ENCODE measurements at places on chromosomes 16 and 17.

DNA sequence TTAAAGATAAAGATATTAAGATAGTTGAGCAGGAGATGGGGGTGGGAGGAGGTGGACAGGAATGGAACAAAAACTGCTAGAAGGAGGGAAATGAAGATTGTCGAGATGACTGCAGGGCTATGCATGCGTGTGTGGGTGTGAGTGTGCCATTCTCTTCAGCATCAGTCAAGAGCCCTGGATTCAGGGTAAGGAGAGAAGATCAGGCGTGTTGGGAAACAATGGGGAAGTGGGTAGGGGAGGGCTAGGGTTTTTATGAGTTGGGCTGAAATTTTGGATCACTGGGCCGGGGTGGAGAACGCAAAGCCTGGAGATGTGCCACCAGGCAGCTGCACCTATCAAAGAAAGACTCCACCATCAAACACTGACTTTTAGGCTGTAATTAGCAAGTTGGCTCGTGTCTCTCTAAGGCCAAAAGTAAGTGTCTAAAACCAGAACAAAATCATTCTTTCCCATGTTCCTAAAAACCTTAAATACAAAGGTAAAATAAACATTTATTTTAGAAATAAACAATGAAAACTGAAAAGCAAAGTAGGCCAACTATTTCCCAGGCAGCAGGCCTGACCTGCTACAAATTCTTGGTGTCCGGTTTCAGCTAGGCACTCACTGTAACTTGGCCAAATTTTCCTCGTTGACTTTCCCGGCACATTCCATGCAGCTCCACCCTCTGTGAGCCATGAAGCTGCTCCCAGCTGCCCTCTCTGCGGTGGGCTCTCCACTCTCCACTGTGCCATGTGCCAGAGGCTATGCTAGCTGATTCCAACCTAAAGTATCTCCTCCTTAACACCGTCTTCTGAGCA is 4.2 kb downstream of the CDRT4 start:
- no peak for DNase-seq

GRCh38 chr17:17424552-17424951 is 52.2 kb upstream of the MED9 start:
- no peak for DNase-seq

GRCh38 chr16:80231888-80232287 is 308.9 kb upstream of the DYNLRB2 start:
- no peak for DNase-seq

GRCh38 chr17:68572138-68572842 is 28.9 kb downstream of the FAM20A start:
- no peak for DNase-seq

DNA sequence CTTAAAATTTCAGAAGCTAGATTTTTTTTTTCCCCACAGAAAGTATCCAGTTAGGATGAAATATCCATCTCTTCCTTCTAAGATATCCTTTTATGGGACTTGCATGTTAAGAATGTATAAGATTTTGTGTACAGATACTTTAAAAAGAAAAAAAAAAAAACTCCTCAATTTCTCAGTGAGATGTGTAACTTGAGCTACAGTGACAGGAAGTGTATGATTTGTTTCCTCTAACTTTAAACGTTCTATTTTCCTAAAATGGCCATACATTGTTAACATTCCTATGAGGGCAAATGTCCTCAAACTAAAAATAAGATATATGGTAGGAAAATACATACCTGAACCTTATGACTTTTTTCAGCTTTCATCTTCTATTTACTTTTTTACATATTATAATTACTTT is 8.9 kb downstream of the FBXO47 start:
- no peak for DNase-seq

GRCh38 chr17:74972107-74972972 is at the start of gene HID1:
TSS of gene HID1 (minus strand) at chr17:74972759. CDS start at chr17:74972656, 103 bp downstream.
- peak; percentile 54 for DNase-seq

DNA sequence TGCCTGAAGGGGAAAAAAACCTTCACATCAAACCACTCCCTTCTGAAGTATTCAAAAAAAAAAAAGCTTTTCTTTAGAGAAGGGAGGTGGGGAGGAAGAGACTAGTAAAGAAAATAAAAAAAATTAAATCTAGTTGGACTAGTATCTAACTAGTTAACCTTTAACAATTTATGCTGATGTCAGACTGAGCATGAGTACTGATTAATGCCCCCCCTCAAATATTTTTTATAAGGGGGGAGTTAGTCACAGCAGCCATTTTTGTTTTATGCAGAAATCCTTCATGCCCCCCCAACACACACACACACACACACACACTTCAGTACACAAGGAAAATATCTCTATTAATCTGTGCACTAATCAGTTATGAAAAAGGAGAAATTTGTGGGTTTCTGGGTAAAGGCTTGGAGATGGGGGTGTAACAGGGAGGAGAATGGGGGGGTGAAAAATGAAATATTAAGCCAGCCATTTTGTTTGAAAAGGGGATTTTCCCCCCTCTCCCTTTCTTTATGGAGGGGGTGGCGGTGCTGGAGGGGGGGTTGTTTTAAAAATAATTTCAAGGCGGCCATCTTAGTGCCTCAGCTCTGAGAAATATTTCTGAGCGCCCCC is 4.7 kb upstream of the CHD3 start:
- no peak for DNase-seq

- DNase-seq = peak; percentile 30
These were observed 47.8 kb downstream of the ERN1 start for GRCh38 chr17:64081802-64082799.

GRCh38 chr16:12811441-12812383 is 8.0 kb upstream of the CPPED1 start:
- DNase-seq = peak; percentile 39

GRCh38 chr16:22004341-22004740 is 3.4 kb upstream of the PDZD9 start:
- DNase-seq = no peak

DNA sequence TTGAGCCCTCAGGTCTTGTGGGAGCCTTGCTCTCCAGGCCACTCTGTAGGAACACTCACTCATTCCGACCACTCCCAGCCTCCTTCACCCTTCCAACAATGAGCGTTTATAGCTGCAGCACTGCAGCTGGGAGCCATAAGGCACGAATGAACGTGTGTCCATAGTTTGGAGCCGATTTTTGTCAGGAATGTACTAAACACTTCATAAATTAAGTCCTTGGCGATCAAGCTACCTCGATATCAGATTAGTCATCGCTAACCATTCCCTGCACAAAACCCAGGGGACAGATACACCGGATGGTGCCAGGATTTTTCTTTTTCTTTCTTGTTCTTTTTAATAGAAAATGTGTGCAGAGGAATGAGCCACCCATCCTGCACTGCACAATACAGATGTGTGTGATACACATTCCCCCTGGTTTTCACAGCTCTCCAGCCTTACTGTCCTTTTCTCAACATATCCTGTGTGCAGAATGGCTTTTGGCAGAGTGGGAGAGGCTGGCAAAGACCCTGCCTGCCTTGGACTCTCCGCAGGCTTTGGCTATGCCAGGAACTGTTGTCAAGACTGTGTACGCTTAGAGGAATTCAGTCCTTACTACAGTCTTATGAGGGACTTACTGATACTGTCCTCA is 68.4 kb upstream of the ELAC2 start:
- no peak for DNase-seq

DNA sequence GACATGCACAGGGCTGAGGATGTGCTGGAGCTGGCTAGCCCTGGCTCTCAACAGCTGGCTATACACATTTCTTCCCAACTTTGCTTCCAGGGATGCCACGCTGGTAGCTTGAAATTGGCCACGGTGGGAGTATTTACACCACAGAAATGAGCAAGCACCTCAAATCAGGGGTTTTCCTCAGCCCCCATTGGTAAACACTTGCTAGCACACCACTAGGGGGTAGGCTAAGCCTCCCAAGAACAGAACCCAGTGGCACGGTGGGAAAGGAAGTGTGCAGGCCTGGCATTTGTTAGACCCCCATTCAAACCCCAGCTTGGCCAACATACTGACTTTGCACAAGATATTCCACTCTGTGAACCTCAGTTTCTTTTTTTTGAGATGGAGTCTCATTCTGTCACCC is 12.9 kb downstream of the DRC3 start:
- no peak for DNase-seq

DNA sequence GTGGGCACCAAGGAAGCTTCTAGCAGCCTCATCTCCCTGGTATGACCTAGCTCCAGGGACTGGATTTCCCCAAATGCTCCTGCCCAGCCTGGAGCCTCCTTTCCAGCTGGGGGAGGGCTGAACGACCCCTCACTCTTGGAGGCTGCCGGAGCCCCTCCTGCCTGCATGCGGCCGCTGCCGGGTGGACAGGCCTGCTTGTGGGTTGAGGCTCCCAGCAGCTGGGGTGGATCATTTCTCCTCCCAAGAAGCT is 213.6 kb downstream of the SEC14L1 start:
- no peak for DNase-seq

DNA sequence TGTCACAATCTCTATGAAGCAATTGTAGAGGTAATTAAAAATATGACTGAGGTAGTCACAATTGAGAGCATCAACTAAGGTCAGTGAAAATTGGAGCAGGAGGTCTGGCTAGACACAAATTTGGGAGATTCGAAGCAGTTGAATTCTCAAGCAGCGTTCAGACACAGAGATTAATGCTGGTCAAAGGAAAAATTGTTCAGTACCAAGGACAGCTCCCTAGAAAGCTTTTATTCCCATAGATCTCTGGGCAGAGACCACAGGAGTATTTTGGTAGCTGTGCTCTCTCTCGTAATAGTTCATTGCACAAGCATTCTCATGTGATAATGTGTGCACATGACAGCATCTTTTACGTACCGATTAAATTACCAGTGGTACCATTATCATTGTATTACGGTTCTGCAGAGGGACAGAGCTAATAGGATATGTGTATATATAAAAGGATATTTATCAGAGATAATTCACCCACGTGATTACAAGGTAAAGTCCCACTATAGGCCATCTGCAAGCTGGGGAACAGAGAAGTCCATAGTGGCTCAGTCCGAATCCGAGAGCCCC is 387.5 kb upstream of the HSBP1 start:
- DNase-seq = no peak

DNA sequence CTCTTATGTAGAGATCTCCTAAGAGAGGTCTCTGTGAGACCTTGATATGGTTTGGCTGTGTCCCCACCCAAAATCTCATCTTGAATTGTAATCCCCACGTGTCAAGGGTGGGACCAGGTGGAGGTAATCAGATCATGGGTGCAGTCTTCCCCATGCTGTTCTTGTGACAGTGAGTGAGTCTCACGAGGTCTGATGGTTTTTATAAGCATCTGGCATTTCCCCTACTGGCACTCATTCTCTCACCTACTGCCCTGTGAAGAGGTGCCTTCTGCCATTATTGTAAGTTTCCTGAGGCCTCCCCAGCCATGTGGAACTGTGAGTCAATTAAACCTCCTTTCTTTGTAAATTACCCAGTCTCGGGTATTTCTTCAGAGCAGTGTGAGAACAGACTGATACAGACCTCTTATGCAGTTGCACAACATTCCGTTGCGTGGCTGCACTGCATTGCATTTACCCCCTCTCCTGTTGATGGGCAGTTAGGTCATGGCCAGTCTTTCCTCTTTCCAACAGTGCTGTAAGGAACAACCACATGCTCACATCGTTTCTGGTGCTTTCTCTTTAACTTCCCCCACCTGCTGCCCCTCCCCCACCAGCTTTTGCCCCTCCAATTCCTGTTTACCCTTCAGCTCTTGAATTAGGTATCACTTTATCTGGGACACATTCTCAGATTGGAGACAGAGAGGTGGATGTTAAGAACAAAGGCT is 43.6 kb upstream of the MED9 start:
- no peak for DNase-seq

DNA sequence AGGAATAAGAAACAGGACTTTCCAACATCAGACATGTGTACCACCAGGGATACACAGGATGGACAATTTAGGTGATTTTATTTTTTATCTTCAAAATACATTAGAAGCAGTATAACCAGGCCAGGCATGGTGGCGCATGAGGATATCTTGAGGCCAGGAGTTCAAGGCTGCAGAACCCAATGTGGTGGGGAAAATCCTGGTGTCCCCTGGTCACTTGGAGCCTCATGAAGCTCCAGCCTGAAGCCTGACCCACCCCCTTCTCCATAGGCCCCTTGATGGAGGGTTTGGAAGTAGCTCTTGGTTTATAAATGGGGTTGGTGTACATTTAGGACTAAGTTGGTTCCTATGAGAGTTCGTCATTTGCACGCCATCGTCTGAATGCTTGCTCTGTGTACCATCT is 88.6 kb downstream of the MYH11 start:
- no peak for DNase-seq

DNA sequence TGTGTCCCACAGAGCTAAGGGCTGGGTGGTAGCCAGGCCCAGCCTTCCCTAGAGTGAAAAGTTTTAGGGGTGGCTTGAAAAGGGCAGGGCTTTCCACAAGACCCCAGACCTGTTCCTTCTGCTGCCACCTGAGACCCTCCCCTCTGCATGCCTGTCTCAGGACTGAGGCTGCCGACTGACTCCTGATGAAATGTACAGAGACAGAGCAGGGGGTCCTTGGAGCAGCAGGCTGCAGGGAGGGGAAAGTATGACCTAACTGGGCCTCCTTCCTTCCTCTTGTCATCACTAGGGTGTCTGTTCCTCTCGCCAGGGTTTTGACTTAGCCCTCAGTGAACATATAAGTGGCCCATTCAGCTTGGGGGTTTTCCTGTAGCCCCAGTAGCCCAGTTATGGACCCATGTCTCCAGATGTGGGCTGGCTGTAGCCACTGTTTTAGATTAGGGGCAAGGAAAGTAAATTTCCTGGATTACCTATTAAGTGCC is 14.9 kb upstream of the NFATC3 start:
- no peak for DNase-seq

DNA sequence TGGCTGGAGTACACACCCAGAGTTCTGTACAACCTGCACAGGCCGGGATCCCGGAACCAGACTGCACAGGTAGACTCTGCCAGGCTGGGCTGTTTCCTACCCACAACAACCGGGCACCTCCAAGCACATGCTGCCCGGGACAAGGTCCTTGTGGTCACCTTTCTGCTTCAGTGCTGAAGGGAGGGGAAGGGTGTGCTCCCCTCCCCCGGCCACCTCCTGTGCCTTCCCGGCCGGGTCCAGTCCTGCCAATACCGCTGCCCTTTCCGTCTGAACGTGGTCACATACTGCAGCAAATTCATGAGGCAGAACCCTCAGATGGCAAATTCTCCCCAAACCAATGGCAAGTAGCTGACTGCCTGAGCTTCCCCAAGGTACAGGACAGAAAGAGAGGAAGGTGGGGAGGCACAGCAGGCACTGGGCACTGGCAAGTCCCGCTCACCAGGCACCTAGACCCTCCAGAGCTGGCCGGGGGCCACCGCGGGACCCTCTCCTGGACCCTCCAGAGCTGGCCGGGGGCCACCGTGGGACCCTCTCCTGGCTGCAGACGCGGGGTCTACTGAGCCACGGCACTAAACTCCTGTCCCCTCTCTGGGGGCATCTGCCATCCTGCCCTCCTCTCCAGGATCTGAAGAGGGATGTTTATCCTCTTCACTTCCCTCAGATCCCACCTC is 22.8 kb downstream of the SLC43A2 start:
- DNase-seq = no peak

GRCh38 chr16:83968891-83969649 is 1.0 kb downstream of the NECAB2 start:
- no peak for DNase-seq

GRCh38 chr17:73492821-73493814 is 151.1 kb downstream of the SDK2 start:
- peak; percentile 74 for DNase-seq

DNA sequence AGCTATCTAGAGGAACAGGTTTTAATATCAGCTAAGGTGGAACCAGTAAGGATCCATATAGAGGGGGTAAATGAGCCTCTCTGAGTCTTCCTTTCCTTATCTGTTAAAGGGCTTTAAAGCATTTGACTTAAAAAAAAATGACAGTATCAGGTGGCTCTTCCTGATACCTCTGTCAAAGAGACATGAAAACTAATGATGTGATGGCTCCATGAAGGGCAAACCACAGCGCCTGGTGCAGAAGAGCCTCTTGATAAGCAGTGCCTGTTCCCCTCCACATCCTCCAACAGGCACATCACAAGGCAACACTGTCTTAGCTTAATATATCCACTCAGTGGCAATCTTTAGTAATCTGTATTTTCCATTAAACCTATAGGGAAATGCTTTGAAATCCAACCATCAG is 68.9 kb downstream of the USP31 start:
- no peak for DNase-seq

Data from NCI-H1092 (cell line).